ENCODE measurements at places on chromosomes 11 and 22. TPM values are rescaled to one million over a fixed set of nuclear protein-coding genes. Genes with fewer than 3 reads are reported as not detected.

OR52E6 gene
- polyA plus RNA-seq: not detected

- DNase-seq: no peak
These were observed 211.4 kb downstream of the ETS1 start for GRCh38 chr11:128375961-128376360.

DNA sequence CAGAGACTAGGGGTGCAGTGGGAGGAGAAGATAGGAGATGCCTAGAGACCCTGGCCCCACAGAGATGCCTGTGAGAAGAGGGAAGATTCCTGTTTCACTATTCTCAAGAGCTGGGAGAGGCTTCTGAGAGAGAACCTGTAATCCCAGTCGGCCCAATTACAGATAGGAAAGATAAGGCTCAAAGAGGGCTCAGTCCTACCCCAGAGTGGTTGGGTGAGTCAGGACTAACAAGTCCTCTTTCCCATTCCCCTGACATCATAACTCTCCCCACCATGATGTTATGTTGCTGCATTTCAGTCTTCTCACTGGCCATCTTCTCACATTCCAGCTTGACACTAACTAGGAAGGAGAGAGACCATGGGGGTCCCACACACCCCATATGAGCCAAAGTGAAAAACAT lies 17.9 kb downstream of the ARHGEF12 start:
- DNase-seq: no peak

CARNS1 gene
- polyA plus RNA-seq: 1.7 TPM

DNA sequence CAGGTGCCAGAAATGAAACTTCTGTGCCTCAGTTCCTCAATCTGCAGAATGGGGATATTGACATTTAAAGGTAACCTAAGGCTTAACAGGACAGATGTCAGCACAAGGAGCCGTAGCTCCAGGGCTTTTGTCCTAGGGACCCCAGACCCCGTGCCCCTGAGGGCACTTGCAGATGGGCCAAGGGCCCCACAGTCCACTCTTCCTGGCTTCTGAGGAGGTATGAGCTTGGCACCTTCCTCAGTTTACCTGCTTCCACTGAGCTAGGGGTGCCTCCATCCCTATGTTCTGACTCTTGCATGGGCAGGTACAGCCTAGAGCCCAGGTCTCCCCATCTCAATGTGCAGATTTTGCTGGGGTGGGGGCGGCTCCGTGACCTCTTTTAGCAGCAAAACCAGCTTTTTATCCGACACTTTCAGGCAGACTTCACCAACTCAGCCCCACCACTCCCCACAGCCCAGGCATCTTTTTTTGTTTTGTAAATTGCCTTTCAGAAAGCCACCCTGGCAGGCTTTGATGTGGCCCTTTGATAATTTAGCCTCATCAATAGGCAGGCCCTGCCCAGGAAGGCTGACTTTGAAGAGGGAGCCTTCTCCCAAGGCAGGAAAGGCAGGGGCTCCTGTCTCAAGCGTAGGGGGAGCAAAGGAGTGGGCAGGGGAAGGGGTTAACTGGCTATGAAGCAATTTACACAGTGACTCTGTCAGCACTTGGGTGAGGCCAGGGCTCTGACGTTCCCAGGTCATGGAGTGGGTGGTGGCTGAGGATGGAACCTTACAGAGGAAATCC lies 23.7 kb upstream of the FGF3 start:
- no peak for DNase-seq

- DNase-seq: no peak
These were observed 86.7 kb downstream of the SIK3 start for GRCh38 chr11:117011541-117011898.

DNA sequence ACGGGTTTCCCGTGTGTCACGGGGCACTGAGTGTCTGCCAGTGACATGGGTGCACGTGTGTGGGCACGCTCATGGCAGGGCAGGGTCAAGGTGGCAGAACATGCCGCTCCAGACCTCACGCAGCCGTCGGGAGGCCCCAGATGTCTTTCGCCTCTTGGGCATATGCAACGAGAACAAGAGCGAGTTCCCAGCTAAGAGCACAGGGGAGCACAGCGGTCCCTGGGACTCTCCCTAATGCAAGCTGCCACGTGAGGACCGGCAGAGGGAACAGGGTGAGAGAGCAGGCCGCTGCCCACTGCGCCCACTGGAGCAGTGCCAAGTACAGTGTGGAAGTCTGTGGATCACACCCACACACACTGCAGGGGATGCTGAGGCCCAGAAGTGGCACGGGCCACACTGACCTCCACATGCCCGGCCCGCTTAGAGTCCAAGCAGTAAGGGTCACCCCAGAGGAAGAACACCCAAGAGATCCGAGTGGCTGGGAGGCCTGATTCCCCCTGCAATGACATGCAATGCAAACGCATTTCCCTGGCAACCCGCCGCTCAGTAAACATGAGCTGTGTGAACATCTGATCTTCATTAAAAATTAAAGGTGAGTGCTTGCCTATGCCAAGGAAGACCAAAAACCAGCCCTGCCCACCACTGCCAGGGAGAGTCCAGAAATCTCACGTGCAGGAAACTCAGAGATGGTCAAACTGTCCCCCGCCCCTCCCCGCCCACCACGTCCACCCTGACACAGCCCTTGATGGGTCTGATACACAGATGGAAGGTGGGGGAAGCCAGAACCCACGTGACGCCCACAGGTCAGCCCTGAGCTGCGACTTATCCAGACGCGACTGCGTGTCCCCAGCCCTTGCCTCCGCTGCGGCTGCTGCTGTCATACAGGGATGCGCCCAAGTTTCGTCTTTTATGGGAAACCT lies 11.7 kb downstream of the CERK start:
- no peak for DNase-seq

DNA sequence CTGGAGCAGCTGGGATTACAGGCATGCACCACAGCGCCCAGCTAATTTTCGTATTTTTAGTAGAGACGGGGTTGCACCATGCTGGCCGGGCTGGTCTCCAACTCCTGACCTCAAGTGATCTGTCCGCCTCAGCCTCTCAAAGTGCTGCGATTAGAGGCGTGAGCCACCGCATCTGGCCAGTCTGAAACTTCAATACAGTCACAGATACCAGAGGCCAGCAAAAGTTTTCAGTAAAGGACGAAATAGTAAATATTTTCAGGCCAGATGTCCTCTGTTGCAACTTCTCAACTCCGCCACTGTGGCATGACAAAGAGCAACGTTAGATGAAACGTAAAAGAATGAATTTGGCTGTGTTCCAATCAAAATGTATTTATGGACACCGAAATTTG lies 403.6 kb downstream of the MN1 start:
- DNase-seq: no peak

C1QTNF4 gene
- 4.3 TPM for polyA plus RNA-seq

- DNase-seq: no peak
These were observed 25.6 kb downstream of the OR2AG2 start for GRCh38 chr11:6746086-6746618.
